ENCODE measurements at places on chromosomes 2 and 18. TPM values are rescaled to one million over a fixed set of nuclear protein-coding genes. Genes with fewer than 3 reads are reported as not detected.

The LHCGR gene
- not detected for total RNA-seq

The IL1R1 gene
- total RNA-seq: 541 TPM

The TXNDC2 gene
- total RNA-seq: not detected

The ZNF521 gene
- 15.0 TPM for total RNA-seq

The SCYGR8 gene
- total RNA-seq: not detected

The CD28 gene
- total RNA-seq: 3.1 TPM

The SRD5A2 gene
- not detected for total RNA-seq

The MORN2 gene
- 6.8 TPM for total RNA-seq

The REG1A gene
- not detected for total RNA-seq

The CHRNA1 gene
- total RNA-seq: not detected

The CDK5R2 gene
- total RNA-seq: not detected

The GEN1 gene
- total RNA-seq: 6.2 TPM

The SLC4A5 gene
- total RNA-seq: 1.3 TPM

The TNFRSF11A gene
- total RNA-seq: 3.0 TPM

The CNGA3 gene
- total RNA-seq: not detected

The DAPL1 gene
- total RNA-seq: not detected

The KYNU gene
- 7.5 TPM for total RNA-seq

The EDAR gene
- total RNA-seq: not detected

The LOXHD1 gene
- 4.0 TPM for total RNA-seq

The SOCS6 gene
- total RNA-seq: 15.6 TPM

The NYAP2 gene
- not detected for total RNA-seq

The FAP gene
- 2.8 TPM for total RNA-seq

The MRO gene
- 3.5 TPM for total RNA-seq

The CCDC74B gene
- total RNA-seq: 1.2 TPM

The ALPI gene
- total RNA-seq: not detected

The NIF3L1 gene
- 24.1 TPM for total RNA-seq

The AGXT gene
- total RNA-seq: not detected

The TUBB6 gene
- 316 TPM for total RNA-seq

The SMIM21 gene
- total RNA-seq: not detected

The RAB11FIP5 gene
- 40.1 TPM for total RNA-seq

The LRRTM1 gene
- 1.3 TPM for total RNA-seq

The PREPL gene
- total RNA-seq: 18.7 TPM

The CCBE1 gene
- 5.4 TPM for total RNA-seq
